ENCODE measurements at places on chromosomes 5 and 9.

- DNase-seq, result no peak
Observed at GRCh38 chr5:72255670-72256069, 64.4 kb downstream of the MRPS27 start.

DNA sequence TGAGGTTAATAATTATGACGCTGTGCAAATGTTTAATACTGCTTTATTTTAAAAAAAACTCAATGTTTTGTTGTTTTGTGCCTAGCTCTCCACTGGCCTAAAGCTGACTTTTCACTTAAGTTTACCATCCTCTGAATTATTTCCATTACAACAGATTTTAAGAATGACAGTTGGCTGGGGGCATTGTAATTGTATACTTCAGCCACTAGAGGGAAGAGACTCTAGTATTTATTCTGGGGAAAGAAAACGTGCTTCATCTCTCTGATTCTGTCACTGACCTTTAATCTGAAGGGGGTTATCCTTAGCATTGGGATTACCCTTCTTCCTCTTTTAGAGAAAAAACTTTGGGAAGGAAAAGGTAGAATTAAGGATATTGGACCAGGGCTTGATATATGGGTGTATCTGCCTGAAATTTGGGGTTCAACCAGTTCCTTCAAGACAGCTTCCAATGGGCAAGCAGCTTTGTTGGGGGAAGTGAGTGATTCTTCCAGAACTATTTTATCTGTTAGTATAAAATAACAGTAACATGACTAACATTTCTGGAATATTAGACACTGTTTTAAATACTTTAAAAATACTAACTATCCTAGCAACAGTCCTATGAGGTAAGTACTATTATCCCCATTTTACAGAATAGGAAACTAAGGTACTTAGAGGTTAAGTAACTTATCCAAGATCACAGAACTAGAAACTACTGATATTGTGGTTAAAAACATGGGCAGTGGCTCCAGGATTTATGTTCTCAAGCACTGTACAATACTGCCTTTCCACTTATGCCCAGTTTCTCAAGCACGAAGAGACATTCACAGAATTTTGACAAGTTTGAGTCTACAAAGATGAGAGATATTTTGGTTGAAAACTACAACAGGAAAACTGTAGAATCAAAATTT is 208.4 kb downstream of the CD180 start:
- DNase-seq, result no peak

DNA sequence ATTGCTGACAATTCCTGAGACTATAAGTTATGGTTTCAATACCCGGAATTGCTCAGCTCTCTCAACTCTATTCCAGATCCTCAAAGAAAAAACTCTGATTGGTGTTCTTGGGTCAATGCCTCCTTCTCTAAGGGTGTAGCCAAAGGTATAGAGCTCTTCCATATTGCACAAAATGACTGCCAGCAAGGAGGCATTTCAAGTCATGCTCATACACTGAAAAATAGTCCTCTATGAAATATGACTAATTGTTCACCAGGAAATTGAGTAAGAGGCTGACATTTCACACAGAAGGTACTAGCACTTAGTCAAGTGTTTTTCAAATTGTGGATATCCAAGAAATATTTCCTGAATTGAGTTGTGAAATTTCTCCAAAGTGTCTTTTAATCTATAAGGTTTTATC is 111.1 kb upstream of the KLF9 start:
- no peak for DNase-seq

GRCh38 chr9:77793849-77794248 is 145.7 kb upstream of the GNA14 start:
- DNase-seq, result no peak

GRCh38 chr9:68710111-68710471 is 5.1 kb downstream of the PIP5K1B start:
- DNase-seq, result no peak

GRCh38 chr5:170388818-170389549 is at the start of gene KCNMB1:
Gene KCNMB1 (minus strand): TSS chr5:170389367. CDS start chr5:170385447, 3,920 bp downstream.
- DNase-seq, result no peak

GRCh38 chr5:100761192-100761591 is 141.9 kb downstream of the ST8SIA4 start:
- no peak for DNase-seq

DNA sequence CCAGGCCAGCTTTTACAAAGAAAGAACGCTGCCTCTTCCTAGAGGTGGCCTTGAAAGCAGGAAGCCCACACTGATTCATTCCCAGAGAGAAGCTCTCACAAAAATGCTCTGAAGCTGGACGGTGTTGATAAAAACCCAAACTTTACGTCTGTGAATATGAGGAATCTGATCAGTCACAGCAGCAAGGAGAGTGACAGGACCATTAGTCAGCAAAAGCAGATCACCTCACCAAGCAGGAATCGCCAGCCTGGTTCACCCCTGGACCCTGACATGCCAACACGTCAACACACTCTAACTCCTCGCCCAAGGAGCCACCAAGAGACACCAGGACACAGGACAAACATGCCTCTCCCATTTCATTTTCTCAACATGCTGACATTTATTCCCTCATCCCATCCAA is 70.6 kb upstream of the ZNF622 start:
- no peak for DNase-seq

GRCh38 chr9:83233647-83234046 is 170.7 kb upstream of the RASEF start:
- no peak for DNase-seq

- DNase-seq, result no peak
Observed at GRCh38 chr5:117013280-117013877, 438.8 kb upstream of the SEMA6A start.

- DNase-seq, result no peak
Observed at GRCh38 chr9:89421595-89421994, 76.3 kb downstream of the SEMA4D start.

GRCh38 chr9:132237481-132237880 is 75.6 kb downstream of the NTNG2 start:
- no peak for DNase-seq

GRCh38 chr9:21591221-21592062 is 109.3 kb upstream of the IFNE start:
- DNase-seq, result no peak

- DNase-seq, result peak; percentile 71
Observed at GRCh38 chr9:94002316-94003140, 47.4 kb upstream of the BARX1 start.

DNA sequence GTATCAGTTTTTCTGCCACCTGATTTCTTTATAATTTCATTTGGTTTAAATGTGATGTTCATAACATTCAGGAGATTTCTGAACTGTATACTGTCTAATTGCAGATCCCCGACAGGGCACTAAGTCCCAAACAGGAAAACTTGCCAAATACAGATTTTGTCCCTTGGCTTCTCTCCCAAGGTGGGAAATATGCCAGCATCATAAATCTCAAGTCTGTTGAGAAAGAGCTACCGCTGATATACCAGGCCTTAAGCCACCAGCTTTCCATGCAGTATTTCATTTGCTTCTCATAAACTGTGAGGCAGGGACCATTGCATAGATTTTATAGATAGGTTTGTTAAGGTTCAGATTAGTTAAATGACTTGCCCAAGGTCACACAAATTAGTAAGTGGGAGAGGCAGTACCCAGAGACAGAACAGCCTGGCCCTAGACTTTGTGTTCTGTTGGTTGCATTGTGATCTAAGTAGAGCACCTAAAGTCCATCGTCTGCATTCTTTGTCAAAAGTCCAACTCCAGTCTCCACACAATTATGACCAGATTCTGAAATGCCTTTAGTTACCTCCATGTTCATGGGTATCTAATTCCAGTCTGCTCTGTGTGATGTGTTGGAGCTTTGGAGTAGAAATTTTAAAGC is 16.2 kb downstream of the GPR21 start:
- DNase-seq, result peak; percentile 17

DNA sequence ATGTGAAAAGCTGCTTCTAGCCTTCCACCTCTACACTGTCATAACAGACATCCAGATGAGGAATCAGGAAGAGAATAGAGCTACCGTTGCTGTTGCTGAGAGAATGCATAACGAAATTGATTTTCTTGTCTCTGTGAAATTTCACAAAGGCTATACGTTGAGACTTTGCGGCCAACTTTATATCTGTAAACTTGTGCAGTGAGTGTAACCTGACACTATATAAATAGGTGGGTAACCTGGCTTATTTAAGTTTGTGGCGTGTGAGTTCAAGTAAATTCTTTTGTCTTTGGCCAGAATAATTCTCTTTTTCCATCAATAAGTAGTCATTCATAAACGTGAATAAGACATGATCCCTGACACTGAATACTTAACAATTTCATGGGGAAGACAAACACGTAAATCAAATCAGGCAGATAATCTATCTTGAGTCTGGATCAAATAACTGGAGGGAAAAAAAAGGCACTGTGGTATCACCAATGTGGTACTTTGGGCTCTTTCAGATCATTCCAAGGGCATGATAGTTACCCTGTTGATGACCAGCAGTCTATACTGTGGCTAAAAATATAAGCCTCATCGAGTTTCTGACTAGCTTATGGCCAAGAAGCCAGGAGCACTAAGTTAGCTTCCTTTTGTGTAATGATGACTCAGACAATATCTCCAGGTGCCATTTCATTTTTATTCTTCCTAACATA is 98.2 kb upstream of the RASA1 start:
- no peak for DNase-seq

- no peak for DNase-seq
Observed at GRCh38 chr9:99809586-99810319, 11.9 kb upstream of the NR4A3 start.

DNA sequence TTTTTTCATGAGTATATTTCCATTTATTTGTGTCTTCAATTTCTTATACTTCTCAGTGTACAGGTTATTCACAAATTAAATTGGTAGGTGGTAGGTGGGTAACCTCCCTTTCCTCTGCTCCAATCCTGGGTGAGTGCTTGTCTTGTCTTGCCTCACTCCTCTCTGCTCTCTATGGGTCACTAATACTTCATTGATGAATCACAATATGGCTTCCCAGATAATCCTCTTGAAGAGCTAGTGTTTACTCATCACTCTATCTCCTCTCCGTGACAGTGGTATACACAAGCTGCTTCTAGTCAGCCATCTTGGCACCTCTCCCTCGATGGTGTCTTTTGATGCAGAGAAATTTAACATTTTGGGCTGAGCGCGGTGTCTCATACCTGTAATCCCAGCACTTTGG is 331.8 kb upstream of the NMUR2 start:
- no peak for DNase-seq

- DNase-seq, result no peak
Observed at GRCh38 chr5:108686676-108687075, 61.0 kb upstream of the FER start.

DNA sequence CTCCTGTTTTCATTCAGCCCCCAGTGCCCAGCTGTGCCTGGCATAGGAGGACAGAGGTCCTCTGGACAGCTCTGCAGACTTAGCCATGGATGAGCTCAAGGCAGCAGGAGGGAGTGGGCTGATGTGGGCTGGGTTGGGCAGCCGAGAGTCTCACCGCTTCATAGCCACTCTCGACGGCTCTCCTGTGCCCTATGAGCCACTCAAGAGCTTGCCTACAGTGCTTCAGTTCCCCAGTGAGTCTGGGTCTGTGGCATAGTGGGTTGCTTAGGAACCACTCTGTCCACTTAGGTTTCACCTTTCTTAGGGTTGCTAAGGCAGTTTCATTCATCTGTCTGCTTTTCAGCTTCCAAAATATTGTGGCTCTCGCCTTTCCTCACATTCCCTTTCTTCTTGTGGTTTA is 296.8 kb downstream of the ICE1 start:
- DNase-seq, result no peak

DNA sequence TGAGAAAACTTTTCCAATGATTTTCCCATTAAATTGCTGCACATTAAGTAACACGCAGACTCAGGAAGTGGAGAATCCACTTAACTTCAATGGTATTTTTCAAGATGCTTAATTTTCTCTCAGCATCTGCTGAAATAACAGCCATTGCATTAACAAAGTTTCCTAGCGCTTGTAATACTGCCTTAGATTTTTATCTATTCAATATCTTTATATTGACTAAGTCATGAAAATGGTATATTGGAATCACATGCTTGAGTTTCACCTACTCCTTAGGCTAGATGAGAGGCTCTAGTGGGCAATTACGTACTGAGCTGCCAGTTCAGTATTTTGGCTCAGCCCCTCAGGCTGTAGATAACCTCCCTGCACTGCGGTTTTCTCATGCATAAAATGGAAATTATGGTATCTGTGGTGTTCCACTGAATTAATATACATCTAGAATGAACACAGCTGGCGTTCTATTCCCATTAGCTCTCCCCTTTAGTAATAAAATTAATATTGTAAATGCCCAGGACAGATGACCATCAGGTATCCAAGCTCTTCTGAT is 112.9 kb downstream of the MTX3 start:
- DNase-seq, result no peak

DNA sequence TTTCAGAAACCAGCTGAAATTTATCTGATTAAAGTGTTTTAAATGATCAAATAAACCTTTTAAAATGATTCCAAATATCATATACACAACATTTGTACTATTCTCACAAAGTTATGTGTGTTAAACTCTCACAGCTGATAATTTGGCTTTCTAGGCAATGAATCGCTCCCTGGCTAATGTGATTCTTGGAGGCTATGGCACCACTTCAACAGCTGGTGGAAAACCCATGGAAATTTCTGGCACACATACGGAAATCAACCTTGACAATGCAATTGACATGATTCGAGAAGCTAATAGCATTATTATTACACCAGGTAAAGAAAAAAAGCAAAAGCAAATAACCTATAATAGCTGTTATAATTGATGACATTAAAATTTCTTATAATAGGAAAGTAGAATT is 72.4 kb downstream of the NNT start:
- DNase-seq, result no peak

GRCh38 chr9:81032030-81032572 is 657.2 kb downstream of the TLE1 start:
- no peak for DNase-seq

- DNase-seq, result no peak
Observed at GRCh38 chr5:167943343-167943742, 348.1 kb upstream of the WWC1 start.

GRCh38 chr9:124855944-124856765 is 2.9 kb downstream of the WDR38 start:
- DNase-seq, result no peak

DNA sequence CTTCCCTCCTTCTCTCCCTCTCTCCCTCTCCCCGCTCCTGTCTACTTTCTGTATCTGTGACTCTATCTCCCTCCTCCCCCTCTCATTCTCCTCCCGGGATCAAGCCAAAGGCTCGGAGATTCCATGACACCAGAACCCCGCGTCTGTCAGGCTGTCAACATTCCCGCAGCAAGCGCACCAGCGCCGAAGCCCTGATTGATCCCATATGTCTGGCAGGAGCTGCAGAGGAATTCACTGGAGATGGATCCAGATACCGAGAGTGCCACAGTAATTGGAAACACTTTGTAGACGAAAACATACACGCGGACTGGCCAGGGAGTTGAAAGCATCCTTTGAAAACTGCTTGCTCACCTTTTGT is 300 bp upstream of the SVEP1 start:
- no peak for DNase-seq

- DNase-seq, result no peak
Observed at GRCh38 chr9:34987160-34987901, 2.2 kb upstream of the DNAJB5 start.

- peak; percentile 52 for DNase-seq
Observed at GRCh38 chr9:68999393-69000105, 14.4 kb downstream of the PRKACG start.

GRCh38 chr9:71990466-71990865 is 69.9 kb downstream of the C9orf57 start:
- no peak for DNase-seq

- no peak for DNase-seq
Observed at GRCh38 chr5:915946-916345, 23.3 kb downstream of the TRIP13 start.
